ENCODE measurements at places on chromosomes 11 and 22.
A peak's percentile ranks its signal among the peaks of the same experiment; 100 is the strongest.

DNA sequence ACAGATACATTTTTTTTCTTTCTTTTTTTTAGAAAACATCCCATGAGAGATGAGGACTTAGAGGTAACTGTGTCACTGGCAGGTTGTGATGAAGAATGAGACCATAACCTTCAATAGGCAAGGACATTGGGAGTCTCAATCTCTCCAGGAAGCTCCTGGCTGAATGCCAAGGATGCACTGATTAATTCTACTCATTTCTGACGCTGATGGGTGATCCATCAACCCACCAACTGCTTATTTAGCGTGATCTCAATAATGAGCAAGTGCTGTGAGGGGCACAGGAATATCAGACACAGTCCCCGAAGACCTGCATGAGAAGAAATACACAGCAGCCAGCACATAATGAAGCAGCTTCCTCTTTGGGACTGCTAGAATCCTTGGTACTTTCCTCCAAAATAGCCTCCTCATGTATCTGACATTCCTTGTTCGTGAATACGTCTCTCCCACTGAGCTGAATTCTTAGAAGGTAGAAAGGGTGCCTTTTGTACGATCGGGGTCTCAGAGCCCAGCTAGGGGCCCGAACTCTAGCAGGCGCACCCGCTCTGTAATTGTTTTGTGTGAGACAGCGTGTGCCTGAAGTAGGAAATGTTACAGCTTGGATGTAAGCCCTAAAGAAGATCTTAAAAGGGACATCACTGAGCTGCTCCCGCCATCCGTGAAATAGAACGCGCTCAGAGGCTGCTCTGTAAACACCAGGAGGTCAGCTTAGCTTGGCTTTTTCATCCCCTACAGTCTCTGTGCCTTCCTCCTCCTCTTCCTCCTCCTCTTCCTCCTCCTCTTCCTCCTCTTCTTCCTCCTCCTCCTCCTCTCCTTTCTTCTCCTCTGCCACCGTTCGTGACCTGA is 7.2 kb downstream of the CLMP start:
- no peak for DNase-seq

DNA sequence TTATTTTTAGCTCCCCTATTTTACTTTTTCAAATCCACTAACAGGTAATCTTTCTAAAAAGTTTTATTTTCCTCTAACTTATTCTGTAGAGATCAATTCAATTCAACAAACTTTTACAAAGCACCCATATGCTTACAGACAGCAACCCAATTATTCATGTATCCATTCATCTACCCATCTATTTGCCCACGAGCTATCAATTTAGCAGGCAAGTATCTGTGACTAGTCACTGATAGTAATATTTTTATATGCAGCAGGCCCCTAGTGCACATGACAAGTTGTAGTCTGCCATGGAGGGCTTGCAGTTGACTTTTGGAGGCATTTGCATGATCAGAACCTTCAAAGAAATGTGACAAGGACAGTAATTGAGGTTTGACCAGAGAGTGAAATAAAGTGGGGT is 753.2 kb upstream of the TENM4 start:
- DNase-seq: no peak

GRCh38 chr22:30655532-30655931 is 12.1 kb downstream of the DUSP18 start:
- no peak for DNase-seq

GRCh38 chr11:68677432-68677831 is 6.9 kb upstream of the GAL start:
- DNase-seq: no peak

GRCh38 chr11:82462608-82463242 is 270.9 kb downstream of the FAM181B start:
- no peak for DNase-seq

GRCh38 chr11:12842933-12843636 is 166.0 kb upstream of the RASSF10 start:
- no peak for DNase-seq

DNA sequence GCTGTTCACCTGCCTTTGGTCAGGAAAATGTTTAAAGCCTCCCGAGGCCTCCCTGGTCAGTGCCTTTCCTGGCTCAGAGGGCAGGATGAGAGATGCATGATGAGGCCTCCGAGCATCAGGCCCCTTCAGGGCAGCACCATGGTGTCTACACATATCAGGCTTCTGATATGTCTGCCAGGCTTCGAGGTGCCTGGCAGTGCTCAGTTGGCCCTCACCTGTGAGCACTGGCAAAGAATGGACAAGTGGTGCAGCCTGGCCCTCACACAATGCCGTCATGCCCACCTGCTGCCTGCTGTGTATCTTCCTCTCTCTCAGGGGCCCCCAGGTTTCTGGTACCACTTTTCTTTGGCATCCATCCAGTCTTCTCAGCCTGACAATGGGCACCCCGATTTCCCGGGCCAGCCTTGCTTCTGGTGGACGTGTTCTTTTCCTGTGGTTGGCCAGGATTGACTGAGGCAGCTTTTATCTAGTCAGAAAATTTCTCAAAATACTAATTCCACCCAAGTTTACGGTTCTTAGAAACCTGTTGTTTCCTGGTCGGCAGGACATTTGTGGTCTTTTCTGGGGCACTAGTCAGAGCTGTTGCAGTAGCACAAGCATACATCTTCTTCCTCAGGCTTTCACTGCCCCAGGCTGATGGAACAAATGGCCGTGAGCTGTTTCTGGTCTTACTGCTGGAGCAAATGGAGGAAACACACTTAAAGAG is 76.8 kb upstream of the SUSD2 start:
- DNase-seq: no peak

DNA sequence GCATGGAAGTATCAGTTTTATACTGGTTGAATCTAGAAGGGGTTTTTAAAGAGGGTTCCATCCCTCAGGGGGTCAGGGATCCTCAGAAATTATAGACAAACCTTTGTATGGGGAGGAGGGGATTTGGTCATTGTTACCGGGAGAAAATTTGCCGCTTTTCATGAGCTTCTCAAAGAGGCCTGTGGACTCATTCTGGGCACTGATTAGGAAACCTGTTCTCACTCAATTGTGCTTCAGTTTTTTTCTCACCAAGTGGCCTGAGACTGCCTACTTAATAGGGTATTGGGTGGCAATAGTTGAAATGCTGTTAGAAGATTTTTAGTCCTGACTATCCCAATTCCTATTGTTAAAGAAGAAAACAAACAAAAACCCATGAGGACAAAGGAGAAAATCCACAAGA is 14.0 kb downstream of the MPEG1 start:
- no peak for DNase-seq

GRCh38 chr11:27218421-27219038 is 144.5 kb downstream of the CCDC34 start:
- DNase-seq: no peak

DNA sequence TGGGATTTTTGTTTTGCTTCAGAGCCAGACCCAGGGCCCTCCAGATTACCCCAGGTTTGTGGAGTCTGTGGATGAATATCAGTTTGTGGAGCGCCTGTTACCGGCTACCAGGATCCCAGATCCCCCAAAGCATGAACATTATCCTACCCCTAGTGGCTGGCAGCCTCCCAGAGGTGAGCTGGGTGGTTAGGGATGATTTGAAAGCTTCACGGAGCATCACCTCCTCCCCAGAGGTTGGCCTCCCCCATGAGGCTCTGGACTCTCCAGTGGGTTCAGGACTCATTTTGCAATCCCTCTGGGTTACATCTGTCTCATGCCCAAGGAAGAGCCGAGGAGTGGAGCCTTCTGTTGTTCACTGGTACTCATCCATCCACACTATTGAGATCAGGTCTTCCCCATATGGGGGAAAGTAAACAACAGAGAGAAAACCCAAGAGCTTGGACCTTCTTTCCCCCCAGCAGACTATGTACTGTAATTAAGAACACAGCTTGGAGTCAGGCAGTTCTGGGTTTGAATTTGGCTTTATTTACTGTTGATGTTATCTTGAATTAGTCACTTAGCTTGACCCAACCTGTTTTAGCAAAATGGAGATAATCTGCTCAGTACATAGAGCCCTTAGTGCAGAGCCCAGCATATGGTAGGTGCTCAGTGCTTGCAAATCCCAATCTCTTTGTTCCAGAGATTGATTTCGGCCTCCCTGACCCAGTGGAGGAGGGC is 2.5 kb downstream of the MRPL49 start:
- DNase-seq: no peak

- peak; percentile 80 for DNase-seq
Observed at GRCh38 chr22:37077802-37078448, 26.4 kb downstream of the KCTD17 start.

DNA sequence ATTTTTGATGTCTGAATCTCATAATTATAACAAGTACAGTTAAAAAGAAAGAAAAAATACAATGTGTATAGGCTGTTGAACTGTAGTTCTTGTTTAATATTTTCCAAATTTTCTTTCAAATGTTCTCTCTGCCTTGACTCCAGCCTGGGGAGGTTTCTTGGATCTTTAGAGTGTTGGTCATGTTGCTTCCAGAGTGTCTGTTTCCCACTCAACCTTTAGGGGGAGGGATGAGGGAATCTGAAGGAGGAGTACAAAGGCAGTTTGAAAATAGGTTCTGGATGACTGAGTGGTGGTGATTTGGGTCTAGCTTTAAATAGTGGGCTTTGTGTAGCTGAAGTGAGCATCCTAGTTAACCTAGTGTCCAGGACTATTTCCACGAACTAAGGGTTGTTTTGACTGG is 2.0 kb downstream of the CTNND1 start:
- no peak for DNase-seq

DNA sequence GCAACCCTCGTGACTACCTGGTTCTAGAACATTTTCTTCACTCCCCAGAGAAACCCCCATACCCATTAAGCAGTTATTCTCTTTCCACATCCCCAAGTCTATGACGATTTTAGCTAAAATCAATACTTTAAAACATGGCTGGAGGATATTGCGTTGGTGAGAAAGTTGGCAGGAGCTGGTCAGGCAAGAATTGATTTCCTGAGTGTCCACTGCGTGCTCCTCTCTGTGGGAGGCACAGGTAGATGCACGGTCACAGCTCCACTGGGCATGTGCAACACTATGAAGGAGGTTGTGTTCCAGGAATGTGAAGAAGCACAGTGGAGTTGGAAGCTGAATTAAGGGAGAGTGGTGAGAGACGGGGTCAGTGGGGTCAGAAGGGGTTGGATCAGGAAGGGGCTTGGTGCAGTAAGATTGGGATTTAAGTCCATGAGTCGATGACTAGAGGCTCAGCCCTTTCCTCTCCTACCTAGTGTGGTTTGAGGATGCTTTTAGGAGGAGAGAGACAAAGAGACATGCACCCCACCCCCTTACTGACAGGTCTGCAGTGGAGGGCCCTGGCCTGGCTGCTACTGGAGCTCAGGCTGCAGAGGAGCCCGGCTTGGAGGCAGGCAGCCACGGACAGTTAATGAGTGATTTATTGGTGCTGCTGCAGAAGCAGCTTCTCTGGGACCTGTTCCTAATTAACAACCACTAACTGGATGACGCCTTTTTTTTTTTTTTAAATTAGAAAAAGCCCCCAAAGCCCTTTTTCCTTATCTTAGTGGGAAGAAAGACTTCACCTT is 395.6 kb downstream of the TENM4 start:
- no peak for DNase-seq

GRCh38 chr11:113237261-113237660 is 77.1 kb upstream of the TTC12 start:
- DNase-seq: no peak

- DNase-seq: no peak
Observed at GRCh38 chr11:95092549-95093324, 3.1 kb downstream of the ENDOD1 start.

Measured in CD4-positive, alpha-beta T cell treated with Interleukin-6 at 100 ng/mL for 8 hours (primary cell).